ENCODE measurements at places on chromosomes 1 and 21.

DNA sequence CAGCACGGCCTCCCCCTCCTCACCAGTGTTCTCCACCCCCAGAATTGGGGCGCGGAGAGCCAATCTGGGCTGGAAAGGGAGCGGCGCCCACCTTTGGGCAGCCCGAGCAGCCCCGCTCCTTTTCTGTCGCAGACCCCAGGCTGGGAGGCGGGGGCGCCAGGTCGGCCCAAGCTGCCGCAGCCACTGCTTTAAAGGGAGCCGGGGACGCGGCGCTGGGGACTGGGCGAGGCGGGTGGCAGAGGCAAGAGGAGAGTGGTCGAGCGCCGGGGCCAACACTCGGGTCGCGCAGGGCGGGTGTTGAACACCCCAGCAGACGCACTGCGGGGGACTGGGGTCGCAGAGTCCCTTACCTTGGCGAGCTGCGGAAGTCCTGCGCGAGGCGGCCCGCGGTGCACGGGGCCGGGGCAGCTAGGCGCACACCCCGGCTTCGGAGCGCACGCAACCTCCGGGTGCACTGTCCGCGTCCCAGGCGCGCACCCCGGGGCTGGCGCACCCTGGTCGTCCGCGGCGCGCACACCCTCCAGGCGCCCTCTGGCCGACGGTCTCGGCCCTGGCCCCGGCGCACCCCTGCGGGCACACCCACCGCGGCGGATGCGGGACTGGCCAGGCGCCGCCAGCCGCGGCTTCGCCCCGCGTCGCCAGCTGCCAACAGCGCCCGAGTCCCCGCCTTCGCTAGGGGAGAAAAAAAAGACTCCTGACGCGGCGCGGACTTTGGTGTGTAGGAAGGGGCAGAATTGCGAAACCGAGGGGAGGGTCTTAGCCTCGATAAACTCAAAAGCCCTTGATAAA is at the start of gene KANK4:
KANK4 (minus strand) TSS at position 679 of the 789 bp plus-strand sequence. CDS start 37,870 bp downstream, outside the sequence.
- DNase-seq, result no peak

GRCh38 chr1:41386196-41386663 is 25.0 kb downstream of the FOXO6 start:
- no peak for DNase-seq

DNA sequence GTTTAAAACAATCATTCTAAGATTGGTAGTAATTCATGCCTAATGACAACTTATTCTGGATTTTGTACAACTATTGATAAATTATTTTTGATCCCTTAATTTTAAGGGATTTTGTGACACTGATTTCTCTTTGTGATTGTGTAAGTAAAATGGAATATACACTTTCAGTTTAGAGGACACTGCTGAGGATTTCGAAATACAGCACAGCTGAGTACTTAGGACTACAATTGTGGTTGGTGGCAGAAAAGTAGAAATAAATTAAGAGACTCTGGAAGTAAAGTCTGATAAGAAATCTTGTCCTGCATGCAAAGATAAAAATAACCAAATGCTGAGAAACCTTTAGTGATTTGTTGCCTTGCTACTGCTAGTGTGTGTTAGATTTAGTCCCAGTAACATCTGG is 40.0 kb downstream of the TYW3 start:
- no peak for DNase-seq

DNA sequence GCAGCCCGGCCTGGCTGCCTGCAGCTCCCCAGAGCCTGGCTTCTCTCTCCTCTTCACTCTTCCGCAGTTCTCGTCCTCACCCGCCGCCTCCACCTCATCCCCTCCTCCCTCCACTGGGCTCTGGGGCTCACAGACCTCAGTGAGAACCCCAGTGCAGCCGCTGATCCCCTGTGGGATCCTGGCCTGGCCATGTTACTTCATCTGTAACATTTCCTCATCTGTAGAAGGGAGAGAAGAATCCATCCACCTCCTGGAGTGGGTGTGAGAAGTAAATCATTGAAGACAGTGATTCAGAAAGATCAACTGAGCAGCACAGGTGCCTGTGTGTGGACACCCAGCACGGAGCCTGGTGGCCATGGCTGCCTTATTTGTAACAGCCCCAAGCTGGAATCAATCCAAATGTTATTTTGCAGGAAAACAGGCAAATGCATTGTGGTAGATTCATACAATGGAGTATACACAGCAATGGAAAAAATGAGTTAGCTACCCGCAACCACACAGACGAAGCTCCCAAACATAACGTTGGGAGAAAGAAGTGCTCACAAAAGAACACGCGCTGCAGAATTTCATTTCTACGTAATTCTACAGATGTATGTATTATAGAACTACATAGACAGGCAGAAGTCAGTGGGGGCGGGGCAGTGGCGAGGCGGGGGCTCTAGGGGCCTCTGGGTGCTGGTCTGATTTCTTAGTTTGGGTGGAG is 8.7 kb downstream of the LAPTM5 start:
- no peak for DNase-seq

GRCh38 chr21:29697555-29698193 is 242.1 kb downstream of the GRIK1 start:
- peak; percentile 53 for DNase-seq

- DNase-seq, result no peak
Observed at GRCh38 chr1:185564816-185565215, 169.4 kb upstream of the HMCN1 start.

GRCh38 chr1:110542725-110543124 is 23.8 kb upstream of the KCNA10 start:
- peak; percentile 18 for DNase-seq

GRCh38 chr1:76471536-76471935 is 395.7 kb upstream of the ST6GALNAC5 start:
- no peak for DNase-seq

DNA sequence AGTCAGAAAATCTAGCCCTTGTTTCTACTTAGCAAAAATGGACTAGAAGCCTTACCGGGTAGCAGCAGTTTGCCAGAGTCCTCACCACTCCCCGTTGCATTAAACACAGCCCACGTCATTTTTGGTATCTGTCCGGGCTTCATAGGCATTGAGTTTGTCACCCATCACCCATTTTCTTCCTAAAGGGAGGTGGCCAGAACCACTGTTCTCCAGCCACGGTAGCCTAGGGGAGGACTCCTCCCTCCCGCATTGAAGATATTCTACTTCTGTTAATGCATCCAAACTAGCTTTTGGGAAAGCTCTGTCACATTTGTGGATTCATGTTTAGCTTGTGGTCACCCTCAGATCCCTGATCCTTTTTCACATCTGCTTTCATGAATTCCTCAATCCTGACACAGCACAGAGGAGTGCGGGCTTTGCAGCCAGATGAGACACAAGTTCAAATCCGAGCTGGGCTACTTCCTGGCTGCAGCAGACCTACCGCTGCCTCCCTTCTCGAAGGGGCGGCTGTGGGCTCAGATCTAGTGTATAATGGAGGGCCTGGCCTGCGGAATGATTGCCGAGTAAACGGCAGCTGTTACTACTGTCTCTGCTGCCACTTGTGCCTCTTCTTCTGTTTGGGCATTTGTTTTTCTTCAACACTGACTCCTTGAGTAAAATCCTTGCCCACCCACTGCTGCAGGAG is 63.2 kb upstream of the EFHD2 start:
- DNase-seq, result no peak

- DNase-seq, result no peak
Observed at GRCh38 chr1:181604482-181605249, 121.3 kb downstream of the CACNA1E start.

DNA sequence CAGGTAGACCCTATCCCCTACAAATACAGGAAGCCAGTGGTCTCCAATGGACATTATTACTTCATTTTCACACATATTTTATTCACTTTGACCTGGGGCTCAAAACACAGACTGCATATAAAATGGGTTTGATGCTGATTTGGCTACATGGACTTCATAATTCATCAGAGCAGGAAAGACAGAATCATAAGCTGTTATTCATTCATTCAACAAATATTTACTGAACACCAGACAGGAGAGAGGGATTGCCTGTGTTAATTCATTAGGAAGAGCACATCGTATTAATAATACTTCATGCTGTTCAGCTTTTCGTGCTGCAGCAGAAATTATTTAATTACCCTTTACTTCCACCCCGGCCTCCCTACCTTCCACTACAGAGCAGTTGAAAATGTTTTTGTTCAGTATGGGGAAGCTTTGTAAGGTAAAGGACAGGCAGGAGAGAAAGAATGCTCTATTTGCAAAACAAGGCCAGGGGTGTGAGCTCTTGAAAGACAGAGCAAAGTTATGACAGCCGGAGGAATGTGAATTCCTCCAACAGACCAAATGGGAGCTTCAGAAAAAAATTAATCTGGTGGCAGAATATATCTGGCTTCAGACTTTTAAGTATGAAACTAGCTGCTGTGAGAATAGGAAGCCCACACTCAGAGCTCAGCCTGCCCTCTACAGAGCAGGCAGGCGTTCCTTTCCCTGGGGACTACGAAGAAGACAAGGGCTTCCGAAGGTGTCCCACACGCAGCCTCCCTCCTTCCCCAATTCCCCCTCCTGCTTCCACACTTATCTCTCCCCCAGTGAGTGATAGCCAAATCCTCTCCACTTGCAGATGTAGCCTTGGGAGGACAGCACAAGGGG is 58.0 kb downstream of the MDM4 start:
- no peak for DNase-seq

GRCh38 chr1:73903092-73903491 is 294.9 kb downstream of the LRRIQ3 start:
- no peak for DNase-seq

DNA sequence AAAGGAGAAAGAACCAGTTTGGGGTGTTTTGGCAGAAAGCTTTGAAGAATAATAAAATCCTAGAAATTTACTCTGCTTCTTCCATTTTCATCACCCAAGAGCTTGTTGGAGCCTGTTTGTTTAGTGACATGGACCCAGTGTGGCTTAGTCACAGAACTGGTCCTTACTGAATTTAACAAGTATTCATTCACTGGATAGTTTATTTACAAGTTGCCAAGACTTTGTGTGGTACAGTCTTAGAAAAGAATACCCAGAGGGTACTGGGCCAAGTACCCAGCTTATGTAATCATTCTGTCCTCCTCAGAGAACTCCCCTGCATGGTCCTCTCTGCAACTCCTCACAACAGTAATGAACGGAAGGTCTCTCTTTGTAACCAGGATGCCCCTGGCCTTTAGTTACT is 16.4 kb downstream of the RAB4A start:
- DNase-seq, result no peak

DNA sequence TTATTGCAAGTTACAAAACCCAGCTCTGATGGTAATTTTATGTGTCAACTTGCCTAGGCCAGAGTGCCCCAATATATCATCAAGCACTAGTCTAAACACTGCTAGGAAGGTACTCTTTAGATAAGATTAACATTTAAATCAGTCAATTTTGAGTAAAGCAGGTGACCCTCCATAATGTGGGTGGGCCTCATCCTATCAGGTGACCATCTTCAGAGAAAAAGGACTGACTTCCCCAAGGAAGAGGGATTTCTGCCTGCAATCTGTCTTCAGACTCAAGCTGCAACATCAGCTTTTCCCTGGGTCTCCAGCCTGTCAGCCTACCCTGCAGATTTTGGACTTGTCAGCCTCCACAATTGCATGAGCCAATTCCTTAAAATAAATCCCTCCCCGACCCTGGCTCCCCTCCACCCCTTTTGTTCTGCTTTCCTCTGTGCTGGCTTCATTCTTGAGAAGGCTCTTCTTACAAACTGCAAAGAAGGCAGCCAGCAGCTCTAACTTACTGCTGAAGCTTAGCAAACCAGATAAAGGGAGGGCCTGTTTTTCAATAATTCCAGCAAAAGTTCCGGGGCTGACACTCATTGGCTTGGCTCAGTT is 56.4 kb upstream of the RUNX3 start:
- DNase-seq, result no peak

DNA sequence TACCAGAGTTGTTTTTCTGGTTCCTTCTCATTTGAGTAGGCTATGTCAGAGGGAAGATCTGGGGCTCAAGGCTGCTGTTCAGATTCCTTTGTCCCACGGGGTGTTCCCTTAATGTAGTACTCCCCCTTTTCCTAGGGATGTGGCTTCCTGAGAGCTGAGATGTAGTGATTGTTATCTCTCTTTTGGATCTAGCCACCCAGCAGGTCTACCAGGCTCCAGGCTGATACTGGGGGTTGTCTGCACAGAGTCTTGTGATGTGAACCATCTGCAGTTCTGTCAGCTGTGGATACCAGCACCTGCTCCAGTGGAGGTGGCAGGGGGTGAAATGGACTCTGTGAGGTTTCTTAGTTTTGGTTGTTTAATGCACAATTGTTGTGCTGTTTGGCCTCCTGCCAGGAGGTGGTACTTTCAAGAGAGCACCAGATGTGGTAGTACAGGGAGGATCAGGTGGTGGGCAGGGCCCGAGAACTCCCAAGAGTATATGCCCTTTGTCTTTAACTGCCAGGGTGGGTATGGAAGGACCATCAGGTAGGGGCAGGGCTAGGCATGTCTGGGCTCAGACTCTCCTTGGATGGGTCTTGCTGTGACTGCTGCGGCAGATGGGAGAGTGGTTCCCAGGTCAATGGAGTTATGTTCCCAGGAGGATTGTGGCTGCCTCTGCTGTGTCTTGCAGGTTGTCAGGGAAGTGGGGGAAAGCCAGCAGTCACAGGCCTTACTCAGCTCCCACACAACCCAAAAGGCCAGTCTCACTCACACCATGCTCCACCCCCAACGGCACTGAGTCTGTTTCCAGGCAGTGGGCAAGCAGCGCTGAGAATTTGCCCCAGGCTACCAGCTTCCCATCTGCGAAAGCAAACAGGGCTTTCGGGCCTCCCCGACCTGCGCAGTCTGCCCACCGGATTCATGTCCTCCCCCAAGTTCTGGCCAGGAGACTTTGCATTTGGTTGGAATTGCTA is 64.2 kb downstream of the SERINC2 start:
- peak; percentile 64 for DNase-seq

- DNase-seq, result no peak
Observed at GRCh38 chr1:115082949-115083348, 6.4 kb downstream of the TSPAN2 start.

- no peak for DNase-seq
Observed at GRCh38 chr1:214296860-214297745, 16.1 kb downstream of the SMYD2 start.

DNA sequence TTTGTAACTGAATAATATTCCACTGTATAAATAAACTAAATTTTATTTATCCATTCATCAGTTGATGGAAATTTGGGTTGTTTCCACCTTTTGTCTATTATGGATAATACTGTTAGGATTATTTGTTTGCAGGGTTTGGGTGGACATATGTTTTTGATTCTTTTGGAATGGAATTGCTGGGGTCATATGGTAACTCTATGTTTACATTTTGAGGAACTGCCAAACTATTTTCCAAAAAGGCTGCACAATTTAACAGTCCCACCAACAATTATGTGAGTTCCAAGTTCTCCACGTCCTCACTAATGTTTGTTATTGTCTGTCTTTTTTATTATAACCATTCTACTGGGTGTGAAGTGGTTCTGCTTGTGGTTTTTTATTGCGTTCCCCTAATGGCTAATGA is 4.3 kb upstream of the SERBP1 start:
- DNase-seq, result no peak

- DNase-seq, result no peak
Observed at GRCh38 chr21:36799869-36800268, 101.0 kb downstream of the SIM2 start.

DNA sequence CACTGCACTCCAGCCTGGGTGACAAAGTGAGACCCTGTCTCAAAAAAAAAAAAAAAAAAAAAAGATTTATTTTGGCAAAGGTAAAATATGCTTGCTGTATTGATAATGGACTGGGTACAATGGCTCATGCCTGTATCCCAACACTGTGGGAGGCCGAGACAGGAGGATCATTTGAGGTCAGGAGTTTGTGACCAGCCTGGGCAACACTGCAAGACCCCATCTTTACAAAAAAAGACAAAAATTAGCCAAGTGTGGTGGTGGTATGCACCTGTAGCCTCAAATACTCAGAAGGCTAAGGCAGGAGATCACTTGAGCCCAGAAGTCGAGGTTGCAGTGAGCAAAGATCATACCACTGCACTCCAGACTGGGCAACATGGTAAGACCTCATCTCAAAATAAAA is 6.3 kb downstream of the SF3A3 start:
- no peak for DNase-seq

Measured in OCI-LY7 (cell line).